Activated CD8-positive, alpha-beta memory T cell treated with anti-CD3 and anti-CD28 coated beads for 1 hour (primary cell): ENCODE measurements at places on chromosomes 5 and 9.

DNA sequence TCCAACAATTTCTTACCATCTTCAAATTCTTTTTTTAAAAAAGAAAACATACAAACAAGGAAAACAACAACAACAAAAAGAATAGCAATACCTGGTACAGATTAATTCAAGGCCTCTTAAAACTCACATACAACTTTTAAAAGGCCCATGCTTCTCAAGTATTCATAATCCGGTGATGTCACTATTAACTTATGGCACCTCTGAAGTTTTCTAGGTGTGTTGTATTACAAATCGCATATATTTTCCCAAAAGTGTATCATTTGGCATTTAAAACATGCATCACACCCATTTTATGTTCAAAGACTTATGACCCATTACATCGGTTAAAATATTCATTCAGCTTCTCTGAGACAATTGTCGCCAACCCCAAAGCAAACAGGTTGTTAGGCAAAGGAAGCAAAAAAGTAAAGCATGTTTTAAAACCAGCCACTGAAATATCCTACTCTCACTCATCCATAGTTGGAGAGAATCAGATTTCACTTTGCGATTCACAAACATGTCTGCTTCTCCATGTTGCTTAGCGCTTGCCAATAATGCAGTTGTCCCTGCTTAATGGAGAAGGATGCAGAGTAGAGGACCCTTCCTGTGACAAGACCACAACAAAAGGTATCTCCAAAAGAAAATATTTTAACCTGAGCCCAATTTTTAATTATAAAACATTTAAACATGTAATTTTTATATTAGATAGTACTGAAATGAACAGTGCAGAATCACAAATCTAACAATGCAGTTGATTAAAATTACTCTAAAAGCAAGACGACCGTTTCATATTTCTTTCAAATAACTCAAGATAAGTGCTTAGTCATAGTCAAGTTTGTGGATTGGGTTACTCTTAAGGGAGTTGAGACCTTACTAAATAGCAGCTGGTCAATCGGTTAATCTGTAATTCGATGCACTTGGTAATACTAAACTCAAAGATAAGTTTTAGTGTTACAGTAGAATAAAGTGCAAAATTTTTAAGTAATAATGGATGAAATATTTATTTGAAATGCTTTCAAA lies 1.6 kb downstream of the SKP1 start:
- no peak for DNase-seq

DNA sequence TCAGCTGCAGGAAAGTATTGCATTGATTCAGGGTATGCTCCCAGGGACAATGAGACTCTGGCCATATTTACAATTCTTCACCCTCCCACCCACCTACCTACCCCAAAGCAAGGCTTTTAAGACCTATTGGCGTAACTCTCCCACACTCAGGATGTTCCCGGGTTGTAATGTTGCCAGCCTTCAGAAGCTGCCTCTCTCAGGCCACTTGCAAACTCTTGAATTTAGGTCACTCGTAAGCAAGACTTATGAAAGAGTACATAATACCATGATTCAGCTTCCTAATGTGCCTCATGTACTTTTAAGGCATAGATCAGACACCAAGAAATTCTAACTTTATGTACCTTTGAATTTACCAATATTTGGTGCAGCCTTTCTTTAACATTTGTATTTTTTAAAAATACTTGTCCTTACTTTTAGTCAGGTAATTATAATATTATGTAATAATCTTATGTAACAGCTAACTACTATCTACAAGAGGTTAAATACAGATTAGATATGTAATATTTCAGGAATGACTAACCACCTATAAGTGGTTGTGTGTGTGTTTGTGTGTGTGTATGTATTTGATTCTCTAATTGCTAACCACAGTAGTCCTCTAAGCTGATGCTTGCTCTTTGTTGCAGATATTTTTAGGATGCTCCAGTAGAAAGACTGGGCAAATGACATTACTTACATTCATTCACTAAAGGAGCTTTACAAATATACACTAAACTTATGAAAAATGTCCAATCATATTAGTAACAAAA lies 630.5 kb upstream of the MEF2C start:
- DNase-seq, result no peak

- no peak for DNase-seq
Observed at GRCh38 chr5:172071309-172071875, 65.0 kb upstream of the FBXW11 start.

DNA sequence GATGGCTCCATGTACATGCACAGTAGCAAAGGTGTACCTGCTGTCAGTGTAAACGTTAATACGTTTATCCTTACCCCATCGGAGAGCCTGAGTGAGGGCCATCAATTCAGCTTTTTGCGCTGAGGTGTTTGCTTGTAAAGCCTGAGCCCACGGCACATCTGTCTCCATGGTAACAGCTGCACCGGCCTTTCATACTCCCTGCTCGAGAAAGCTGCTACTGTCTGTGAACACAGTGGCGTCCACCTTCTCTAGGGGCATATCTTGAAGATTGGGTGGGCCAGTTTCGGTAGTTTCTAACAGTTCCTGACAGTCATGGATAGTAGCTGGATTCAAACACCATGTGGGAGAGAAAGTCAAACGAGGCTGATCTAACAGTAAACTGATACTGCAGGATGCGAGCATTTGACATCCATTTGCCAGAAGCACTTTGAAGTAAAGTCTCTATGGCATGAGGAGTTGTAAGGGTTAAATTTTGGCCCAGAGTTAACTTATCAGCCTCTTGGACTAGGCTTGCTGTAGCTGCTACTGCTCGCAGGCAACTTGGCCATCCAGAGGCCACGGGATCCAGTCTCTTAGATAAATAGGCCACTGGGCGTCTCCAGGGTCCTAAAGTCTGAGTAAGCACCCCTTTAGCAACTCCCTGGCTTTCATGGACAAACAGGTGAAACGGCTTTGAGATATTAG lies 21.0 kb upstream of the RHOBTB3 start:
- no peak for DNase-seq

- no peak for DNase-seq
Observed at GRCh38 chr9:134518004-134518606, 123.5 kb upstream of the COL5A1 start.

GRCh38 chr9:15553528-15553898 lies 670 bp downstream of the CCDC171 start:
- no peak for DNase-seq
